Upper lobe of left lung (tissue), 6 donors: ENCODE measurements at places on chromosomes 13 and 19. TPM values are rescaled to one million over a fixed set of nuclear protein-coding genes. Genes with fewer than 3 reads are reported as not detected.

PLIN4 gene
- total RNA-seq: 11.5 TPM

ZNF835 gene
- 0.78 TPM for total RNA-seq

PTPRH gene
- not detected for total RNA-seq

USHBP1 gene
- 11.3 TPM for total RNA-seq

PALM gene
- total RNA-seq: 12.5 TPM
